ENCODE measurements at places on chromosomes 5 and 9.

DNA sequence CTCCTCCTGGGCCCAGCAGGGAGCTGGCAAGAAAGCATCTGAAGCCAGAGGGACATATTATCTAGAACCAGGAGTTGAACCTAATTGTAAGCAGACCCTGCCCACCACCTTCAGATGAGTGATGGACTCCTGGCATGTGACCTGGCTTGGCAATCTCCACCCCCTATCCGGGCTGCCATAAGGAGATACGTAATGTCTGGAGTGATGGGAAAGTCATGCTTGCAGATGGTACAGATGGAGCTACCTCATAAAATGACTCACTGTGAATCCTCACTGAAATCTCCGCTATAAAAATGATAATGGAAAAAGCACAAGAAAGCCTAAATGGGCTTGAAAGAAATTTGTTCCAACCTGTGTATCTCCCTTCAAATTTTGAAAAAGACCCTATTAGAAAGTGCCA is 157.5 kb downstream of the DMRT2 start:
- DNase-seq = no peak

DNA sequence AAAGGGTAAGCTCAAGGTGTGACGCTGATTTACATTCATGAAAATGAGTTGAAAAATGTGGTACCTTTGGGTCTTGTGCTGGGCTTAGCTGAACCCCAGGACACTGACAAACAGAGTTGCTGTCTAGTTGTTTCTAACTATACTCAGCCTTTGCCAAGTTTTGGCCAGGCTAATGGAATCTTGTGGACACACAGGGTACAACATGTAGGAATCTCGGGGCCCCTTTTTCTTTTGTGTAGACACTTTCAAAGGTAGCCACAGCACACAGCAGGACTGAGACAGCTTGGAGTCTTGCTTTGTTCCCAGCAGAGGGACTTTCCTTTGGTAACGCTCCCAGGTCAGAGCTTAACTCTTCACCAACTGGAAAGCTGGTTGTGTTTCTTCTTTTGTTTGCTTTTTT is 7.8 kb downstream of the LIX1 start:
- no peak for DNase-seq

DNA sequence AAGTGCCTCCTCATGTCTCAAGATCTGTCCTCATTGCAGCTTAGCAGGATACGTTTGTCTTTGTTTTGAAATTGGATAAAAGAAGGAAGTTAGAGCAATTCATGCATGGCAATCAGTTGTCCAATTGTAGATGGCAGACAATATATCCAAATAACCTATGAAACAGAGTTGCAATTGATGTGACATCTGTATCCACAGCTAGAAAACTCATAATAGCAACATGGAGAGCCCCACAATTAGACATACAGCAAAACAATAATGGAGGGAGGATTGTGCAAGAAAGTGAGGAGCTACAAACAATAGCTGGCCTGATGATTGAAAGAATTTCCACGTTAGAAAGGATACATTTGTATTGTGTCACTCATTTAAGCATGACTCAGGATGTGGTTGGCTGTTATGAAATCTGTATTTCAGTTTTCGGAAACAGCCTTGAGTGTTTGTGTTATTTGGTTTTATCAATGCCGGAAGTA is 132.0 kb downstream of the FAM174A start:
- DNase-seq = no peak

- DNase-seq = no peak
Measured at GRCh38 chr9:105006514-105006913, 78.6 kb upstream of the ABCA1 start.

DNA sequence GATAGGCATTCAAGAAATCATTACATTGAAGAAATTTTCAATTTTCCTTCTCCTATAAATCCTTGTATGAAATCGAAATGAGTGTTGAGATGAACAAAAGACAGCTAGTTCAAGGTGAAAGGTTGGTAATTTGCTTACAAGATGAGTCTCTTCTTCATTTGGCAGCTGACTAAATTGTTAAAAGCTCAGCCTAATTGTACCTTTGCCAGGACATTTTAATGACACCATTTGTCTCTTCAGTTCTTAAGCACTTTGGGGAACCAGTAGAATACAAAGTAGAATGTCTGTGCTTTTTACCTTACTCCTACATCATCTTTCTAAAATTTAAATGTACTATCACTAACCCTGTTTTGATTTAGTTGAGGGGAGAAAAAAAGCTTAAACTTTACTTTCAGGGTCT is 59.4 kb downstream of the GRAMD2B start:
- DNase-seq = no peak

- no peak for DNase-seq
Measured at GRCh38 chr5:4549351-4549750, 590.8 kb upstream of the ADAMTS16 start.

DNA sequence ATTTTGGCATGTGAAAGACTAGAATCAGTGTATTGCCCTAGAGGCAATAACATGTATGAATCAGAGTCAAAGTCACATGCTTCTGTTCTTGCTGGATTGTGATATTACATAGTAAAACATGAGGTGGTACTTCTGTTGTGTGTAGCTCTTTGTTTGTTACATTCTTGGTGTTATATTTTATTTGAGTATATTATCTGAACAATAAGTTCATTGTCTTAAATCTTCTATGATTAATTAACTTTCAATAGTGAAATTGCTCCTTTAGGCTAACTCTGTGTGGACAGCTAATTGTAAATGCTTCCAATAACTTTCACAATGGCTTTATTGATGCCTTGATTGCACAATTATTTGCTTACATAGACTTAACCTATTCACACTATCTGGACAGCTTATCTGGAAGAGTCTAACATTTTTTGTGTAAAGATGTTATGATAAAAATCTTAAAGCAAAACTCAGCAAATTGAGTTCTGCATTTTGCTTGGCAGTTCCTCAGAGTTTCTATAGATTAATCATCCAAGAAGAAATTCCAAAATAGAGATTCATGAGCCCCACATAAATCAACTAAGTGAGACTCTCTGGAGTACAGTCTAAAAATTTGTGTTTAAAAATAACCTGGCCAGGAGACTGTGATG is 239.6 kb upstream of the TUSC1 start:
- DNase-seq = no peak

- no peak for DNase-seq
Measured at GRCh38 chr5:61991430-61991829, 314.6 kb upstream of the KIF2A start.

DNA sequence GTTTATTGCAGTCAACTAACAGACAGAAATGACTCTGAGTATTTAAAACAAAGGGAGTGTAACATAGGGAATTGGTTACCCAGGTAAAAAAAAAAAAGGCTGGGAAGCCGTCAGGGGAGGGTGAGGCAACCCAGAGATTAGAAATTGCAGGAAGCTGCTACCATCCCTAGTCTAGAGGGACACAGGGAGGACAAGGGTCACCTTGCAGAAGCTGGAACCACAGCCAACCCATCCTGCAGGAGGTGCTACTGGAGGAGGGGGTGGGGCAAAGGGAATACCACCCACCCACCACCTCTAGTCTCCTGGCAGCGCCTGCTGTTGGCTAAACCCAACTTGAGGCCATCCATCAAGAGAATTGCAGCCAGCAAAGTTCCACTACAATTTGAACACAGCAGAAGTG is 6.5 kb downstream of the CAST start:
- no peak for DNase-seq

DNA sequence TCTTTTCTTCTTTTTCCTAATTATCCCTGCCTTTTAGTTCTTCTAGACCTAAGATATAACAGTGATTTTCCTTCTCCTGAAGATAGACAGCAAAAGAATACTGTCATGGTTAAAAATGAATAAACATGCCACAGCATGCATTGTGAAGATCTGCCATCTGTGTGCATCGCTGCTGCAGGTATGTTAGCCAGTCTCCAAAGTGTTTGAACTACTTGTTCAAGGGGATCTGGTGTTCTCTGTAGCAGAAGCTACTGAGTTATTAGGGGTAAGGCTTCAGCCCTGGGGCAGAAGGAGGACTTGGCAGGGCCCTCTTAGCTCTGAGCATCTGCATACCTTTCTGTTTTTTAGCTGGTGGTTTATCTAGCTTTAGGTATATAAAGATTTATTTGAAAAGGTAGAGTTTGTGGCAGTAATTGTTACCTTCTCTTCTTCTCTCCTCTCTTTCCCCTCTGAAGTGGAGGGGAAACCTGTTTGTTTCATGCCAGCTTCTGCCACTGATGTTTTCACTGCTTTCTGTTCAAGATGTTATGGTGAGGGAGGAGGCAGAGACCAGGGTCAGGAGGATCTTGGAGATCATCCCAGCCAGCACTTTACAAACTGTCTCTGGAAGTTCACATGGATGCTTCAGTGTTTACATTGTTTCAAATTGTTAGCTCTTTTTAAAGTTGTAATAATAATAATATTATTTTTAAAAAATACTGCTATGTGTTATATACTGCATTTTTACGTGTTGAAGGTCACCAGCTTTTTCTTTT is 25.2 kb downstream of the GALNT10 start:
- no peak for DNase-seq

DNA sequence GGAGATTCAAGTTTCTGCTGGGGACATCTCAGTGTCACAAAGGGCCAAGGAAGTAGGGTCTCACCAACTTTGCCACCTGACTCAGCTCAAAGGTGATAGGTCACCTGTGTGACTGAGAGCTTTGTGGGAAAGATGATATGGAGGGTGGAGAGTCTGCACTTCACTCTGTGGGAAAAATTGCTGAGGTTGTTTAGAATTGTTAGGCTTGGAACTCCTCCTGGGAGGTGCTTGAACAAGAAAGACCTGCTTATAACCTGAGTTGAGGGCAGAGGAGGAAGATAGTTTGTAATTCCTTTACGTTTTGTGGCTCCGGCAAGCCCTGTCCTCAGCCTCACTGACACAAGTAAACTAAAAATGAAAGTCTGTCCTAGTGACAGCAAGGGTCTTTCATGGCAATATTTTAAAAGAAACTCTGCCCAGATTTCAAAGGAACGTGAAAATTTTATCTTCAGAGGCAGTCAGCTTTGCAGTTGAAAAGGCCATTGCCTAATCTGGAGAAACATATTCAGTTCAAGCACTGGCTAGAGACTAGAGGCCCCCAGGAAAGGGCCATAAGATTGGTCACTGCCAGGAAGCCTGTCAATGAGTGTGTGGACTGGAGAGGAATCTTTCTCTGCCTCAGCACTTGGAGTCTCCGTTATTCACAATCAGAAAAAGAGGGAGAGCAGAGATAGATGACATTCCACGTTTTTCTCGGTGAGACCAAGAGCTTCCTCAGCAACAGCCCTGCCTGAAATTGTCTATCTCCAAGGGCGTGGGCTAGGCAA is 23.2 kb downstream of the PCDHAC2 start:
- no peak for DNase-seq

- no peak for DNase-seq
Measured at GRCh38 chr5:88761939-88762338, 121.0 kb downstream of the MEF2C start.
